ENCODE measurements at places on chromosomes 4 and X.

GRCh38 chr4:7135389-7135746 is 57.0 kb upstream of the SORCS2 start:
- no peak for DNase-seq

DNA sequence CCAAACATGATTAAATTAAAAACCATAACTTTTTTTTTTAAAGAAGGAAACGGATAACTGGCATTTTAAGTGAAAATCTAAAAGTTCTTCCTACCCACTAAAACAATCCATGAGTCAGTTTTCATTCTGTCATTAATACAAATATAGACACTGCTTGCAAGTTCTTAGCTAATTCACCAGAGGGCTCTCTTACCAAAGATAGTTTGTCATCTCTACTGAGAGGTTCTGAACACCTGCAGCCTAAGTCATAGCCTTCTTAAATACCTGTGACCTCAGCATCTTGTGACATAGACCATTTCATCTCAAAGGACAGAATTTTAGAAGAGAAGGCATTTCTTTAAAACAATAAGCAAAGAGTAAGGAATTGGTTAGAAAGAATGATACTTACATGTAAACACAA is 65.3 kb upstream of the FAM120C start:
- DNase-seq: no peak

- no peak for DNase-seq
These were observed 84.9 kb upstream of the TBL1X start for GRCh38 chrX:9379697-9380551.

GRCh38 chr4:54446581-54446980 is 211.2 kb upstream of the KIT start:
- no peak for DNase-seq

DNA sequence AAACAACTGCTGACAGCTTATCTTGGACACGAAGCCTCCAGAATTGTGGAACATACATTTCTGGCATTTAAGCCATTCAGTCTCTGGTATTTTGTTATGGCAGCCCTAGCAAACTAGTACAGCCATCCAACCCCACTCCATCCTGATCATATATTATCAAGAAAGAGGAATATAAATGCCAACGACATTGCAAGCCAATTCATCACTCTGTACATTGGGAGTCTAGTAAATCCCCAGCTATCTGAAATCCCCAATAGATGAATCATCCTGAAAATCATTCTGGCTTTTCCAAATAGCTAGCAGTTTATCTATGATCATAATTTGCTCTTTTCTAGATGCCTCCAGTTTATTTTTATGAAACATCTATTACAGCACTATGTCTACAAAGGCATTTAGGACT is 41.1 kb downstream of the FRMD7 start:
- DNase-seq: no peak
